ENCODE measurements at places on chromosomes 1 and 21.
A peak's percentile ranks its signal among the peaks of the same experiment; 100 is the strongest.

DNA sequence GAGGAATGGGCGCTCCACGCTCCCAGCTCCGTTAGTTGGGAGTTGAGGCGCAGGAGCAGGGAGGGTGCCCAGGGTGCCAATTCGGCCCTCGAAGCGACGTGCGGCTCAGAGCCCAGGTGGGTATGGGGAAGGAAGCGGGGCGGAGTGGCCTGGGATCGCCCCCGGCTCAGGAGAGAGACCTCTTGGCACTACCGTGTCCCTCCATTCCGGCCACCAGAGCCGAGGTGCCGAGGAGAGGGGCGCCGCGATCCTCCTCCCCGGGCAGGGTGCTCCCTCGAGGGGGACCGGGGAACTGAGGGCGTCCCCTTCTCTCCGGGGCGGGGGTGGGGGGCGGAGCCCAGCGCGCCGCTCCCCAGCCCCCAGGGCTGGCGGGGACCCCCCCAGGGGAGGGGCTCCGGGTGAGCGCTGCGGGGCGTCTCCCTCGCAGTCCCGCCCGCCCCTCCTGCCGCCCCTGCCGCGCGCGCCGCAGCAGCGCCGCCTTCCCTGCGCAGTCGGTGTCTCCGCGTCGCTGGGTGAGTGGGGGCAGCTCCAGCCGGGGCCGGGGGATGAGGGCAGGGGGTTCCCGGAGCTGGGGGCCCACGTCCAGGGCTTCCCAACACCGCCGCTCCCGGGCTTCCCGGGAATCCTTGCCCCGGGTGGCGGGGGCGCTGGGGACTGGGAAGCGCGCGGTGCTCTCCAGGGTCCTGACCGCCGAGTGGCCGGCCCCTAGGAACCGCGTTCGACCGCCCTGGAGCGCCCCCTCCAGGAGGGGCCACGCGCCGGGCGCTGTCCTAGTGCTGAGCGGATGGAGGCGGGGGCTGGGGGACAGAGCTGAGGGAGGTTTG is at the start of gene HPCA:
Gene HPCA (plus strand): TSS at position 488 of the 824 bp plus-strand sequence. CDS start 2,408 bp downstream, outside the sequence.
- DNase-seq: peak; percentile 30

GRCh38 chr1:25193229-25193628 is 39.1 kb downstream of the SYF2 start:
- no peak for DNase-seq

- no peak for DNase-seq
These were observed 11.2 kb downstream of the DDAH1 start for GRCh38 chr1:85453640-85454194.

DNA sequence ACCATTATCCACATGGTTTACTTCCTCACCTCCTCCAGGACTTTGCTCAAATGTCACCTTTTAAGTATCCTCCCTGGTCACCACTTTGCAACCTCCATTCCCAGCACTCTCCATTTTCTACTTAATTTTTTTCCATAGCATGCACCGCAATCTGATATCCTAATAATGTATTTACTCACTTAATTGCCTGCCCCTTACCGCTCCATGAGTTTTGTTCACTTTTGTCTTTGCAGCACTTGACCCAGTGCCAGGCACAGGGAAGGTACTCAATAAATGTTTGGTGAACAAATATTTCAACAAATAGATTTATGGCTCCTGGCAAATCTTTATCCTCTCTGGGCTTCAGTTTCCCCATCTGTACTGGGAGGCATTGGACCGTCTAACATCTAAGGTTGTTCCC is 53.6 kb downstream of the UBE2T start:
- DNase-seq: no peak

DNA sequence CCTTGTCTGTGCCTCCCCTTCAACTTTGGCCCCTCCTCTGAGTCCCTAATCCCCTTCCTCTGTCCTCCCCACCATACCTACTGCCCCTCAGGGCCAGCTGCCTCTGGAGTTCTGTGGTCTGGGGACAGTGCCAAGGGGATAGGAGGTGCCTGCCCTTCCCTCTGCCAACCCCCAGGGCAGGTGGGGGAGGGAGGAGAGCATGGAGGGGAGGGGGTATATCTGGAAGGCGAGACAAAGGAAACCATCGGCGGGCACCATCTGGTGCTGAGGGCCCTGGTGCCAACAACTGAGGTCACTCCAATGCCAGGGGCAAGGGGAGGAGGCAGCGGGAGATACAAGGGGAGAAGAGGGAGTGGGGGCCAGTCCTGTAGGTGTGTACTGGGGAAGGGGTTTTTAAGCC is 9.6 kb downstream of the RAB25 start:
- no peak for DNase-seq

GRCh38 chr1:73736125-73736524 is 461.9 kb downstream of the LRRIQ3 start:
- DNase-seq: no peak

- DNase-seq: no peak
These were observed 18.3 kb upstream of the EFHD2 start for GRCh38 chr1:15391366-15391765.

- no peak for DNase-seq
These were observed 989 bp downstream of the ACTA1 start for GRCh38 chr1:229432905-229433304.

DNA sequence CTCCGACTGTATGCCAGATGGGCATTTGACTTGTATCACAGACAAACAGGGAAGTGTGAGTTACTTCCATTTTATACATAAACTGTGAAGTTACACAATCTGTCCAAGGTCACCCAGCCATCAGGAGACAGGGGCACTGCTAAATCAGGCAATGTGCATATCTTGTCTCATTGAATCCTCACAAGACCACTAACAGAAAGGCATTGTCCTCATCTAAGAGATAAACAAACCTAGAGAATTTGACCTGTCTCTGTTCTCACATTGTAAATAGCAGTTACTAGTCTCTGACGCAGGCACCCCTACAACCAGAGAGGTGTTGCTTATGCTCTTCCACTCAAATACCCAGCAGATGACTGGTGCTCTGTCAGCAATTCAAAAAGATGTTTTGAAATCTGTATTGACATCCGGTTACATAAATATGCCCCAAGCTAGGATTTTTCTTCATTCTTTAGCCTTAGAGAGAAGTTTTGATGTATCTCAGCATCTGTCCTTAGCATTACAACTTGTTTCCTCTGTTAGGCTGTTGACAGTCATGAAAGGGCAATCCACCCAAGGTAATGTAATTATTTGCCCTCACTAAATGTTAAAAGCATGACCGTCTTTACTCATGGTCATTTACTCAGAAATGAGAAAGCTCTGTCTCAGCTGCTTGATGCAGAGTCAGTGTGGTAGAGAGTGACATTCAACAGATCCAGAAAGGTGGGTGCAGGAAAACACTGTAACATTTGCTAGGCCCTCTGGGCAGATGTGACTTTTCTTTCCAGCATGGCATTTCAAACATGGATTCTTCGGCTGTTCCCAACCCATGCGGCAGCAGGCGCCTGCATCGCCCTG is 51.9 kb upstream of the ZNF326 start:
- DNase-seq: no peak

- DNase-seq: peak; percentile 21
These were observed 47.6 kb downstream of the RHOU start for GRCh38 chr1:228782662-228783417.

DNA sequence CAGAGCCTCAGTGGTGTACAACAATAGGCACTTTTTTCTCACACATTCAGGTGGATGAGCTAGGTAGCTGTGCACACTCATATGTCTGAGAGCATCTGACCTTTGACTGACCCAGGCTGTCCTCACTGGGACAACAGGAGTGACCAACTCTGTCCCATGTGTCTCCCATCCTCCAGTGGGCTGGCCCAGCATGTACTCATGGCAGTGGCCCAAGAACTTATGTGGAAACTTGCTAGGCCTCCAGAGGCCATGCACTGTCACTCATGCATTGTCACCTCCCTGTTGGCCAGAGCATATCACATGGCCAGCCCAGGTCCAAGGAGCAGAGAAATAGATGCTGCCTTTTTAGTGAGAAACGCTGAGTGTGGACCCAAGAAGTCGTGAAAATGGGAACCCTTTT is 158.8 kb downstream of the IGSF21 start:
- DNase-seq: no peak

DNA sequence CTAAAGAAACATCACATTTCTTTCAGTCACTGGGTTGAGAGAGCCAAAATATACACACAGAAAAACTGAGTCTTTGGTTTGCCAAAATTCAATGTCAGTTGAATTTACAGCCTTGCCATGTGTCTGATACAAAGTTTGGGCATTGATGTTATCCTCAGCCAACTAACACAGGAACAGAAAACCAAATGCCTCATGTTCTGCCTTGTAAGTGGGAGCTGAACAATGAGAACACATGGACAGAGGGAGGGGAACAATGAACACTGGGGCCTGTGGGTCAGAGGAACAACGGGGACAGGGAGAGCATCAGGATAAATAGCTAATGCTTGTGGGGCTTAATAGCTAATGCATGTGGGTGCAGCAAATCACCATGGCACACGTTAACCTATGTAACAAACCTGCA is 39.6 kb upstream of the C21orf91 start:
- DNase-seq: no peak

DNA sequence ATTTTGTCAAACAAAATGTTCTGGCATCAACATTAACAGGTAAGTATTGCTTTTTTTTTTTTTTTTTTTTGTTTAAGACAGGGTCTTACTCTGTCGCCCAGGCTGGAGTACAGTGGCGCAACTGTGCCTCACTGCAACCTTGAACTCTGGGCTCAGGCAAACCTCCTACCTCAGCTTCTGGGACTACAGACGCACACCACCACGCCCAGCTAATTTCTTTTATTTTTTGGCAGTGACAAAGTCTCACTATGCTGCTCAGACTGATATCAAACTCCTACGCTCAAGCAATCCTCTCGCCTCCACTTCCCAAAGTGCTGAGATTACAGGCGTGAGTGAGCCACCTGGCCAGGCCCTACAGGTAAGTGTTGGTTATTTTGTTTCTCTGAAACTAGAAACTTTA is 2.4 kb downstream of the TUT4 start:
- DNase-seq: no peak

DNA sequence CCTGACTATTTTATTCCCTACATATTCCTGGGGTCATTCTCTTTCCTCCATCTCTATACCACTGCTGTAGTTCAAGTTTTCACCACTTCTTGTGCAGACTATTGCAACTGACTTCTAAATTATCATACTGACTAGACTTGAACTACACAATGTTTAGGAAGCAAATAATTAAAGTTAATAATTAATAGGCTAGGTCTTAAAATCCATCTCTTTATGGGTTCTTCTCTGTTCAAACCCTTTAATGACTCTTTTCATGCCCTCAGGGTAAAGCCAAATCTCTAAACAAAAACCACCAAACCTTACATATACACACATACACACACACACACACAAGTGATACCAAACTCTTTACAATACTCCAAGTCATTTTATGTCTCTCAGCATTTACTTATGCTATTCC is 22.3 kb upstream of the MOB3C start:
- DNase-seq: no peak

DNA sequence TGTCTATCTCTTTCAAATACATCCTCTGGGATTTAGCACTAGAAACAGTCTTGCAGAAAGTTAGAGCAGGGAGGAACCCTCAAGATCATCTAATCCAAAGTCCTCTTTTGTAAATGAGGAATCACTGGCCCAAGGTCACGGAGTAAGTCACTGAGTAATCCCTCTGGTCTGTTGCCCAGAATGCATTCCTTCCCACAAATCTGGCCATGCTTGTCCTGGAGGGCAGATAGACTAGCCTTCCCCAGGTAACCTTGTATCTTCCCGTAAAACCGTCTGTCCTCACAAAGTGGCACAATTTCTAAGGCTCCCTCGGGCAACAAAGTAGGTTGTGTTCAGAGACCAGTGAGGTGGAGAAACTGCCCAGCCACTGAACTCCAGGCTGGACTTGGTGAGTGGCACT is 46.2 kb downstream of the DDR2 start:
- peak; percentile 92 for DNase-seq

DNA sequence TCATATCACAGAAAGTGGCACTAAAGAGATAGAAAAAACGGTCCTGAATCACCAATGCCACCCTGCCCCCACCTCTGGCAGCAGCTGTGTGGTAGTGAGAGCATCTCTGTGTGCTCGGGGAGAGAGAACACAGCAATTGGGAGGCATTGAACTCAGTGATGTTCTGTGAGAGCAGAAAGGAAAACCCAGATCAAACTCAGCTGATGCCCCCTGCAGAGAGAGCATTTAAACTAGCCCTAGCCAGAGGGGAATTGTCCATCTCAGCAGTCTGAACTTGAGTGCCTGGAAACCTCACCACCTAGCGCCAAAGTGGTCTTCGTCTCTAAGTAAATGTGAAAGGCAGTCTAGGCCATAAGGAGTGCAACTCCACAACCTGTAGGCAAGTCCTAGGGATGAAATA is 21.3 kb downstream of the SLC44A5 start:
- DNase-seq: no peak

GRCh38 chr1:18058981-18059605 is 48.5 kb upstream of the IGSF21 start:
- no peak for DNase-seq

- peak; percentile 72 for DNase-seq
These were observed 32.4 kb downstream of the GNB1 start for GRCh38 chr1:1858382-1859086.

- no peak for DNase-seq
These were observed 648.1 kb downstream of the USP25 start for GRCh38 chr21:16377857-16378256.

- no peak for DNase-seq
These were observed 10.1 kb upstream of the GUCA2B start for GRCh38 chr1:42142894-42143675.

GRCh38 chr1:220726634-220727033 is 21.5 kb upstream of the MTARC2 start:
- no peak for DNase-seq

GRCh38 chr1:205339717-205340116 is 17.0 kb downstream of the KLHDC8A start:
- DNase-seq: no peak

DNA sequence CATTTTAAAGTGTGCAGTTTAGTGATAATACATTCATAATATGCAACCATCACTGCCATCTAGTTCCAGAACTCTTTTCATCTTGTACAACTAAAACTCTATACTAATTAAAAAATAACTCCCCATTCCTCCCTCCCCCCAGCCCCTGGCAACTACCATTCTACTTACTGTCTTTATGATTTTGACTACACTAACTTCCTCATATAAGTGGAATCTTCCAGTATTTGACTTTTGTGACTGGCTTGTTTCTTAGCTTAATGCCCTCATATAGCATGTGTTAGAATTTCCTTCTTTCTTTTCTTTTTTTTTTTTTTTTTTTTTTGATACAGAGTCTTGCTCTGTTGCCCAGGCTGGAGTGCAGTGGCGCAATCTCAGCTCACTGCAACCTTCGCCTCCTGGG is 1.4 kb upstream of the NVL start:
- DNase-seq: no peak

DNA sequence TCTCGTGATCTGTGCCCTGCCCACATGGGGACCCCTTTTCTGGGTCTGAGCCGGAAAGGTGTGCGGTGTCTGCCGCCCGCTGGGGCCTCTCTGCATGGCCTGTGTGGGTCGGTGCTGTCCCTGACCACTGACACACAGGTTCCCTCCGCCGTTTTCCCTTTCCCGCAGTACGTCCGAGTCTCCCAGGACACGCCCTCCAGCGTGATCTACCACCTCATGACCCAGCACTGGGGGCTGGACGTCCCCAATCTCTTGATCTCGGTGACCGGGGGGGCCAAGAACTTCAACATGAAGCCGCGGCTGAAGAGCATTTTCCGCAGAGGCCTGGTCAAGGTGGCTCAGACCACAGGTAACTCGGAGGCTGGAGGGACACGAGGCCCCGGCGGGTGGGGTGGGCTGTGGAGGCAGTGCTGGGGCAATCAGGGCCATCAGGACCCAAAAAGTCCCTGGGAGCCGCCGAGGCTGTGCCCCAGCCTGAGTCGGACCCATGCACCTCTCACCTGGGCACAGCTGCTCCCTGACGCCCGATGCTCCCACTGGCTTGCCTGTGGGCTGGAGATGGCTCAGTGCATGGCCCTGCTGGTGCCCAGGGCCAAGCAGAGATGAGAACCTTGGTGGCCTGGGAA is 13.3 kb downstream of the TRPM2 start:
- no peak for DNase-seq

Measured in A172 (cell line).